HFF-Myc (cell line): ENCODE measurements at places on chromosomes 5 and 9.

GRCh38 chr9:30796764-30797163, 1587.7 kb upstream of the ACO1 start:
- DNase-seq, result no peak

DNA sequence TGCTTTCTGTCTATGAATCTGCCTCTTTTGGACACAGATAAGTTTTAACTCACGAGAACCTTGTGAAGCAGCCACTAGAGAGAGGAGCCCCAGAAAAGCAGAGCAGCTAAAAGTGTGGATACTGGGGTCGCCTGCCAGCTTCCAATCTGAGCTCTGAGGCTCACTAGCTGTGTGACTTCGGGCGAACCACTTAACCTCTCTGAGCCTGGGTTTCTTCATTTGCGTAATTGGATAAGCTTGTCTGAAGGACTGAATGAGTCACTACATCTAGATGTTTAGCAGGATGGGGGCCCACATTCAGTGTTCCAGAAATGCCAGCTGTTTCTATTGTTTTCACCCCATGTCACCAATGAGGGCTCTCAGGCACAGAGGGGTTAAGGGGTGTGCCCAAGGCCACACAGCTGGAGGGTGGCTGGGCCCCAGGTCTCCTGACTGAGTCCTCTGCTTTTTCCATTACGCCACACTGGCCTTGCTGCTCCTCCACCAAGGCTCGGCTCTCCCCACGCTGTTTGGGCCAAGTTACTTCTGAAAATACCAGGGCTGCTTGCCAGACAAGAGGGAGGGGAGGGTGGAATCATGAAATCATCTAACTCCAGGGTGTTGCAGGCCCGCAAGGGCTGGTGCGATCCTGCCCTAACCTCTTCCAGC, 36.2 kb downstream of the SH3PXD2B start:
- no peak for DNase-seq

GRCh38 chr9:99445920-99446319, 223.8 kb downstream of the SEC61B start:
- no peak for DNase-seq

GRCh38 chr9:974996-975739, 1.3 kb upstream of the DMRT3 start:
- DNase-seq, result no peak

DNA sequence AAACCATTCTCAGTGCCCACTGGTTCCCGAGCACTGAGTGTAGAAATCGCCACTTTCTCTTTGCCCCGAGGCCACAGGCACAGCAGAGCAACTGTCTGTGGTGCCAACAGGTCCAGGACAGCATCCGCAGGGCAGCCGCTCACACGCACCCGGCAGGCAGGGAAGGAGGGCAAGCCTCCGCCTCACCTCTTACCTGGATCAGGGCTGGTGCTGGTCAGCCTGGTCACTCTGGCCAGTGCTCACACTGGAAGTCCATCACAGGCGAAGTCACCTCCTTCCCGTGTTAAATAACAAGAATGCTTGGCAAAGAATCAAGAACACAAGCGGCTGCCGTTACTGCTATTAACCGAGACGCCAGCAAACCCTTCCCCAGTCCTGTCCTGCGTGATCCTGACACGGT, 13.7 kb downstream of the DIPK1B start:
- no peak for DNase-seq

- no peak for DNase-seq
These were observed 4.5 kb downstream of the FCN2 start for GRCh38 chr9:134885001-134885678.

GRCh38 chr5:150246835-150247234, 42.7 kb downstream of the CAMK2A start:
- no peak for DNase-seq

- no peak for DNase-seq
These were observed 132.6 kb upstream of the FSTL4 start for GRCh38 chr5:133744960-133745308.

- no peak for DNase-seq
These were observed 13.9 kb upstream of the COL5A1 start for GRCh38 chr9:134627417-134628353.

DNA sequence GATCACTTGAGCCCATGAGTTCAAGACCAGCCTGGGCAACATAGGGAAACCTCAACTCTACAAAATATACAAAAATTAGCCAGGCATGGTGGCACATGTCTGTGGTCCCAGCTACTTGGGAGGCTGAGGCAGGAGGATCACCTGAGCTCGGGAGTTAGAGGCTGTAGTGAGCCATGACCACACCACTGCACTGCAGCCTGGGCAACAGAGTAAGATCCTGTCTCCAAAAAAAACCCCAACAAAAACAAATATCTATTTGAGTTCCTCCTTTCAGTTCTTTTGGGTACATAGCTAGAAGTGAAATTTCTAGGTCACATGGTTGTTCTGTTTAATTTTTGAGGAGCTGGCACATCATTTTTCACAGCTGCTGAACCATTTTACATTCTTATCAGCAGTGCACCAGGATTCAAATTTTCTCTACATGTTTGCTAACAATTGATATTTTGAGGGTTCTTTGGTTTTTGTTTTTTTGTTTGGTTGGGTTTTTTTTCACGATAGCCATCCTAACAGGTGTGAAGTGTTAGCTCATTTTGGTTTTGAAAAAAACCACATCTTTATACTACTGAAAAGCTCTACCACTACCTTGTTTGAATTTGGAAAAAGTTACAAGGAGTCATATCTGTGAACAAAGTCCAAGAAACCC, 176.9 kb upstream of the SLC12A2 start:
- DNase-seq, result no peak

- DNase-seq, result no peak
These were observed 43.2 kb downstream of the BARX1 start for GRCh38 chr9:93911801-93912554.

- no peak for DNase-seq
These were observed 17.4 kb upstream of the CD180 start for GRCh38 chr5:67214036-67214435.

- no peak for DNase-seq
These were observed 29.5 kb downstream of the DMAC1 start for GRCh38 chr9:7770111-7770510.

DNA sequence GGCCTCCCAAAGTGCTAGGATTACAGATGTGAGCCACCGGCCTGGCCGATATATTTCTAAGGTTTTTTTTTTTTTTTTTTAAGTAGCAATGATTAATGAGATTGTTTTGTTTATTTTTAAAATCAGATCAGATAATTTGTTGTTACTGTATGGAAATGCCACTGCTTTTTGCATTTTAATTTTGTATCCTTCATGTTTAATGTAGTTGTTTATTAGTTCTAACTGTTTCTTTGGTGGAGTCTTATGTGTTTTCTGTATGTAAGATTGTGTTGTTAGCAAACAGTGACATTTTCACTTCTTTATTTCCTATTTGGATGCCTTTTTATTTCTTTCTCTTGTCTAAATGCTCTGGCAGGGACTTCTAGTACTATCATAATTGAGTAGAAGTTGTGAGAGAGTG, 87.3 kb downstream of the DMXL1 start:
- DNase-seq, result no peak

DNA sequence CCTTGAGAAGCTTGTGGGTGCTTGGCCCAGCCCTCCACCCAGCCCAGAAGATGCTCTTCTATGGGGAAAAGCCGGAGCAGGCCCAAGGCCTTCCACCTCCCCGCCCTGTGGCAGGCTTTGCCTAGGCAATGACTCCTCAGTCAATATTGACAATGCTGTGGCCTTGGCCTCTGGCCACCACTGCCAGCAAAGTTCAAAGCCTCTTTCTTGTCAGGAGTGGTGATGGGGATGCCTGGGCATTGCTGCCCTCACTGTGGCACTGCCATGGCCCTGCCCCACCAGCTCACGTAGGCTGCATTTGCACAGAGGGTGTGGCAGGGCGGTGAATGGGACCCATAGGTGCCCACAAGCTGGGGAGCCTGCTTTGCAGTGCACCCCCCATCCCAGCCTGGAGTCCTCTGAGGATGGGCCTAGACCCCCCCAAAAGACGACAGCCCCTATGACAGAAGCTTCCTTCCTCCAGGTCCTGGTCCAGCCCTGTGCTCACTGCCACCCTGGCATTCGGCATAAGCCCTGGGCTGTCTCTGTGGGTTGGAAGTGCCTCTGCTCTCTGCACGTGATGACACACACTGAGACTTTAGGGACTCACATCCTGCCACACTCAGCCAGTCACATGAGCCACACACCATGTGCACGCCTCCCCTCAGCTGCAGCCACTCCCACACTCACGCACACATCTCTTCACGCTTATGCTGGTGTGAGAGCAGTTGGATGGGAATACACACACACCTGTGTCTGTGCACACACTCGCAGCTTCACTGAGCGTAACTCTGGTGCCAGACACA, 31.1 kb downstream of the MORN5 start:
- no peak for DNase-seq

GRCh38 chr5:68369457-68370125, 154.0 kb downstream of the PIK3R1 start:
- no peak for DNase-seq

DNA sequence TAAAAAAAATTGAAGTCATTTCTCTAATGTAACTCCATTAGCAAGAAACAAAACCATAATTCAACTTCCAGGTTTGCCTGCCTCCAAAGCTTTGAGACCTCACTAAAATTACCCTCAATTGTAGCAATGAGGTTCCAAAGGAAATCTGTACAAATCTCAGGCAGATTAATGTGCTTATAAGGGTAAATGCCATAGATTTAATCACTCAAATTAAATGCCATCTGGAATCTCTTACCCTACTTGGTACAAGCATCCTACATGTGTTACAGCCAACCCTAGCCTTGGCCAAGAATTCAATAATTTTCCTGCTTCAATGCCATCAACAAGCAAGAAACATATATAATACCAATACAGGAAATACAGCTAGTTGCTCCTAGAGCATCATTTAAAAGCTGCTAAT, 452.8 kb downstream of the RAB3C start:
- no peak for DNase-seq

- no peak for DNase-seq
These were observed 15.0 kb upstream of the RPS14 start for GRCh38 chr5:150464554-150465012.

- DNase-seq, result no peak
These were observed 463.9 kb downstream of the MTRR start for GRCh38 chr5:8332666-8333445.

DNA sequence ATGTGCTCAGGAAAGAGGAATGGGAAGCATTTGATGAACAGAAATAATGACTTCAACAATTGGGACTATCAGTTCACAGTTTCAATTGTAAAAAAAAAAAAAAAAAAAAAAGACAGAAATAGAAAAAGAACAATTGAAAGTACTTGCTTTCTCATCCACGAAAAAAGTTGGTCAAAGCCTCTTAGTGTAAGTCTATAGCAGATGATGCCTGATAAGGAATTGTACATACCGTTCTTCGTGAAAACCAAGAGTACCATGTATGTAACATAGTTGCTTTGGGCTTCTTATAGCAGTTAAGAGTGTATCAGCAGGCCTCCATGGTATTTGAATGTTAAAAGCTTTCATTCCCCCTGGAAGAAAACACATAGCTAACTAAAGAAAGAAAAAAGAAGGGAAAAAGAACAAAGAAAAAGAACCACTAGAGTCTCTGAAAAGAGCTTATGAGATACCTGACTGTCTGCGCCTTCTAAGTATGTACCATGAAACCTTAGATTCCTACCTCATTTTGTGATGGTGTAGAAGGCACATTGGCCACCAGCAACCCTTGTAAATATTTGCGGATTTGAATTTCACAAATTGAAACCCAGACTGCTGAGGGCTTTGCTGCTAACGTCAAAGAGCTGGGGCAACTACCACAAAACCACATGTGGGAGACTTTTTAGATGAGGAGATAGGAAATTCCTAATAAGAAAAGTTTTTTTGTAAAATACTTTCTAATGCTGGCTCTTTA, 75.2 kb downstream of the TMC1 start:
- DNase-seq, result no peak

- no peak for DNase-seq
These were observed 135.0 kb downstream of the STK32A start for GRCh38 chr5:147369742-147370374.

DNA sequence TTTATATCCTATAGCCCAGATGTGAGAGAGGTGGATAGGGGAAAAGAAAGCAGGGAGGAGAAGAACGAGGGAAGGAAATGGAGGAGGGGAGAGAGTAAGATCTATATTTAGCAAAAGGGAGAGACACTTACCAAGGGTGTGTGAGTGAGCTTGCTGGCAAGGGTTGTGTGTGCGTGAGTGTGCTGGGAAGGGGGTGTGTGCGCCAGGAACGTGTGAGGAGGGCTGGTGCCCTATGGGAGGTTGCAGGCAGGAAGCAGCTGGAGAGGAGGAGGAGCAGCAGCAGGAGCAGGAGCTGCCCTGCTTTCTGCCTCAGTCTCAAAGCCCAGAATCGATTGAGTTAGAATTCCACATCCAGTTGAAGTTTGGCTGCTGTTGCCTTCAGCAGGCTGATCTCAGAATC, 148.3 kb upstream of the RUSC2 start:
- peak; percentile 44 for DNase-seq

GRCh38 chr5:1000329-1000728, 8.3 kb upstream of the NKD2 start:
- DNase-seq, result no peak

DNA sequence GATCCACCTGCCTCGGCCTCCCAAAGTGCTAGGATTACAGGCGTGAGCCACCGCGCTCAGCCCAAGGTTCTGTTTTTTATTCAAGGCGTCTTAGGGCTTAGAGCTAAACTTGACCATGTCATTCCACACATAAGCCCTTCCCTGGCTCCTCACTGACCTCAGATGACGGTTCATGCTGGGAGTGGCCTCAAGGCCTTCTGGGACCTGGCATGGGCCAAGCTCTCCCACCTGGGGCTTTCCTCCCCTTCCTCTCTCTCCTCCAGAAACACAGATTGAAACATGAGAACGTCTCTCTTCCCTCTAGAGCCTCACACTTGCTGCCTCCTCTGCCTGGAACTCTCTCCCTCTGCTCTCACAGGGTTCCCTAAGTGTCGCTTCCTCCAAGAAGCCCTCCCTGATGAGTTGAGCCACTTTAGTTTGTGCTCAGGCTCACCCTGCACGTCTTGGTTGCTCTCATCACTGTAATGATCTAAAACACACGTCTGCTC, 155.6 kb upstream of the IER5L start:
- DNase-seq, result peak; percentile 38

DNA sequence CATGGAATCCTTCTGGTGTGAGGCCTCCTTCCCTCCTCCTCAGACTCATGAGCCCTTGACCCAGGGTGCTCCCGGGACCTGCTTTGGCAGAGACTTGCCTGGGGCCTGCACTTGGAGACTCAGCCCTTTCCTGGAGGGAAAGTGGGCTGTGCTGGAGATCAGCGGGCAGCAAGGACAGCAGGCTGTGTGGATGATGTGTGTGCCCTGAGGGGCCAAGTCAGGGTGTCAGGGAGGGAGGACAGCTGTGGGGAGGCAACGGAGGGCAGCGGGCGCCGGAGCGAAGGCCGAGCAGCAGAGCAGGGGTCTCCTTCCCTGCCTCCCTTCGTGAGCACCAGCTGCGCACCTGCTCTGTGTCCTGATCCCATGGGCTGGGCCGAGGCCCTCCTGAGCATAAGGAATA, 6.1 kb upstream of the CSF2 start:
- no peak for DNase-seq

- DNase-seq, result no peak
These were observed 1118.5 kb downstream of the PTPRD start for GRCh38 chr9:9494336-9494735.

GRCh38 chr5:141241496-141241895, 3.7 kb upstream of the PCDHB15 start:
- no peak for DNase-seq

GRCh38 chr5:56313596-56313995, 80.5 kb upstream of the ANKRD55 start:
- DNase-seq, result no peak

- DNase-seq, result no peak
These were observed 61.4 kb upstream of the SRP19 start for GRCh38 chr5:112799661-112800060.

- DNase-seq, result peak; percentile 99
These were observed 41.1 kb downstream of the ACTBL2 start for GRCh38 chr5:57441557-57441956.

GRCh38 chr5:10266137-10266536, 16.1 kb downstream of the CCT5 start:
- no peak for DNase-seq
